NCI-H82 (cell line): ENCODE measurements at places on chromosomes 13 and 19.

DNA sequence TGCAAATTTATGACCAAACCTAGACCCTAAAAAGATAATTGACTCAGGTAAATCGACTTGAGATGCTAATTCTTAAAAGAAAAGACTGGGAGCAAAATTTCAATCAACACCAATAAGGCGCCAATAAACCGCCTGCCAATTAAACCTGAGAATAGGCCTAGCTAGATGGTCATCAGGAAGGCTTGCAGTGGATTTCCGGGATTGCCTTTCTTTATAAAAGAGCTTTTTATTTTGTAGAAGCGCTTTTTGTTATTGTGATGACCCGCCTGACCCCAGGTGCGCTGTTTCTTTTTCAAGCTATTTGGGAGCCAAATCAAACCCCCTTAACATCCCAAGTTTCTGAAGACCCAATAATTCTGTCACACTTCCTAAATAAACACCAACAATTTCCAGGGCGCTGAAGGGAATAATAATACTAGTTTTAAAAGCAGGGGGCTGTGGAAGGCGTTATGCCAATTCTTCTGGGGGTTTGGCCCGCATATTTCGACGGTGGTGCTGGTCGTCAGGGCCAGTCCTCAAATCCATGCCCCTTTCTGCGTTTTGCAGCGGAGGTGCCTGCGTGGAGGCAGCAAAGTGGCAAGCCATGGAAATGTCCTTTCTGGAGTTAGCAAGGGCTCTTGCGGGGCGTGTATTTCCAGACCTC lies 2.9 kb upstream of the ZIC5 start:
- no peak for DNase-seq

DNA sequence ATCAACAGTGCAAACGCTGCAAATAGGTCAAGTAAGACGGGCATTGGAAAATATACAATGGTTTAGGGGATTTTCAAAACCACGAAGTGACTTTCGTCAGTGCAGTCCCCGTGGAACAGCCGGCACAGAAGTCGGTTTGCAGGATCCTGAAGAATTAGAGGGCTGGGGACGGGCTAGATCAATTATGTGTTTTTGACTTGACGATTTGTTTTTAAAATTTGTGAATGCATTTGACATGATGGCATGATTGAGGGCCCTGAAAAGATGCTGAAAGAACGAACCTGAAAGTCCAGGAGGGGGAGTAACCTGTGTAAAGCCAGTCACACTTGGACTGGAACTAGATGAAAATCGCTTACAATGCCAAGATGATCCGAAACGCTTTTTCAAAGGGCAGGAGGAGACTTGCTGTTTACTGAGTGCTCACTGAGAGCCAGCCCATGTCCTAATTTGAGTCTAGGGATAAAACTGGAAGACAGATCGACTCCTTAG lies 8.9 kb upstream of the DGKH start:
- no peak for DNase-seq

DNA sequence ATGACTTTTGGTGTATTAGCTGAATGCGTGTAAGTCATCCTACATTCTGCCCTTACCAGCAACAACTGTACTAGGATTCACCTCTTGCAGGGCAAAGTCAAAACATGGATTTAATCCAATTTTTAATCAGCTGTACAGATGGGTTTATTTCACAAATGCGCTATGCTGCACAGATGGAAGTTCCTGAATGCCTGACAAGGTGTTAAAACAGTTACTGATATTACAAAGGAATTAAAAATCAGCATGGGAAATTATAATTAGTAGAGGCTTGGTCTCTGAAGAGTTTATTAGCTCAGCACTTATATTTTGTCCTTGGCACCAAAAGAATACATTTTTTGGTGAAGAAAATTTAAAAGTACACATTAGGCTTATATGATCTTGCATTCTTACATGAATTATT lies 448.9 kb downstream of the PCDH9 start:
- DNase-seq = peak; percentile 89

GRCh38 chr13:113001241-113002140 lies 32.5 kb downstream of the MCF2L start:
- DNase-seq = peak; percentile 93

- DNase-seq = no peak
These were observed 9.4 kb downstream of the ZSCAN18 start for GRCh38 chr19:58088521-58089052.

- DNase-seq = no peak
These were observed 270.6 kb downstream of the KLF5 start for GRCh38 chr13:73329355-73329754.

DNA sequence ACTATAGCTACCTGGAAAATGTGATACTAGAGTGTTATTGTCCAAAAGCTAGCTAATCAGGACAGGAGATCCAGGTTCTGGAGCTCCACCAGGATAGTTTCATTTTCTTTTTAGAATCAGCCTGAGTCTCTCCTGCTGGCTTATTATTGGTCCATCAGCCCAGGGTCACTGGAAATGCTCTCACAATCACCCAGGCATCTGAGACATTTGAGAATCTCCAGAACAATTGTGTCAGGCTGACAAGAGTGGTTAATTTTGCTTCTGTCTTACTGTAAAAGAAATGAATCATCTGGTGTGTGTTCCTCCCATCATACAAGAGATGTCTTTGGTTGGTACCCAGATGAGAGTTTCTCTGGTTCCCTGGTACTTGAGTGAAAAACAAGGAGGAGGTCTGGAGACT lies 43.6 kb upstream of the ZNF681 start:
- DNase-seq = no peak

DNA sequence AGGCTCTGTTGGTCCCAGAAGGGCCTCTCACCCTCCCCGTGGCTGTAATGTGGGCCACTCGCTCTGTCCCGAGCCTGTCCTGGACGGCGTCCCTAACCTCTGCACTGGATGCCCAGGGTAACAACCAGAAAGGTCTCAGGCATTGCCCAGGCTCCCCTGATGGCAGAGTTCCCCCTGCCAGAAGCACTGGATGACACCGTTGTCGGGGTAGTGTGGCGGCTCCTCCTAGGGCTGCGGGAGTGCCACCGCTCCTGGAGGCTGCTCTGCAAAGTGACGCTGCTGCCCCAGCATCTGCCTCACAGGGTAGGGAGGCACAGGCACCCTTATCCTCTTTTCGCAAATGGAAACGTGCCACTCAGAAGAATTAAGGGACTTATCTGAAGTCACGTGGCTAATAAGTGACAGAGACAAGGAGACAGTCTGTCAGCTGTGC lies 32.0 kb downstream of the MPHOSPH8 start:
- peak; percentile 96 for DNase-seq

GRCh38 chr13:112161521-112162301 lies 94.8 kb downstream of the SOX1 start:
- no peak for DNase-seq

GRCh38 chr19:46983097-46983496 lies 36.5 kb upstream of the NPAS1 start:
- DNase-seq = no peak

- DNase-seq = no peak
These were observed 1.7 kb upstream of the MTMR6 start for GRCh38 chr13:25288966-25289365.

GRCh38 chr13:88651531-88651930 lies 980.4 kb downstream of the SLITRK5 start:
- DNase-seq = no peak

- DNase-seq = no peak
These were observed 16.3 kb upstream of the TEX29 start for GRCh38 chr13:111304041-111304544.

DNA sequence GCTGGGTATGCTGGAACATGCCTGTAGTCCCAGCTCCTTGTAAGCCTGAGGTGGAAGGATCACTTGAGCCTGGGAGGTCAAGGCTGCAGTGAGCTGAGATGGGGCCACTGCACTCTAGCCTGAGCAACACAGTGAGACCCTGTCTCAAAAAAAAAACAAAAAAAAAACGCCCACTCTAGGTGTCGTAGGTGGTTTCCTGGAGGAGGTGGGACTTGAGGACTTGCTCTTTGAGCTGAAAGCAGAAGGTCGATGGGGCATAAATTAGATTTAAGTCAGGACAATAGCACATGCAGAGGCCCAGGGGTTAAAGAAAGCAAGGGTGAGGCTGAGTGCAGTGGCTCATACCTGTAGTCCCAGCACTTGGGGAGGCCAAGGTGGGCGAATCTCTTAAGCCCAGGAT lies 12.9 kb upstream of the ILF3 start:
- DNase-seq = no peak

DNA sequence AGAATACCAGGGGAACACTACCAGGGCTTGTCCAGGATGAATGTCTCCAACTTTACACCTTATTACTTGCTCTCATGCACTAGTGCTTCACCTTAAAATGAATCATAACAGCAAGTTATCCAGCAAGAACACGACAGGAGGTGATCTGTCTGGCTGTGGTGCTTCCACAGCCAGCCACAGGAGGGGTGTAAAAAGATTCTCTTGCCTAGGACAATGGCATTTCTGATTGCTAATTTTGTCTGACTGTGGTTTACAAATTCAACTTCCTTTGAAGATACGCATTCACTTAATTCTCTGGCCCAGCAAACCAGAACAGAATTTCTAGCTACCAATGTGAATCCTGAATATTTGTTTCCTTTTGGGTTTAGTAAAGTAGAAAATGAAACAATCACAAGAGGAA lies 23.1 kb upstream of the COG3 start:
- no peak for DNase-seq

- peak; percentile 98 for DNase-seq
These were observed 1.0 kb upstream of the PCDH8 start for GRCh38 chr13:52849291-52850071.

- DNase-seq = no peak
These were observed 6.0 kb upstream of the FREM2 start for GRCh38 chr13:38680912-38681311.

GRCh38 chr13:74025369-74025768 lies 108.8 kb downstream of the KLF12 start:
- DNase-seq = no peak

DNA sequence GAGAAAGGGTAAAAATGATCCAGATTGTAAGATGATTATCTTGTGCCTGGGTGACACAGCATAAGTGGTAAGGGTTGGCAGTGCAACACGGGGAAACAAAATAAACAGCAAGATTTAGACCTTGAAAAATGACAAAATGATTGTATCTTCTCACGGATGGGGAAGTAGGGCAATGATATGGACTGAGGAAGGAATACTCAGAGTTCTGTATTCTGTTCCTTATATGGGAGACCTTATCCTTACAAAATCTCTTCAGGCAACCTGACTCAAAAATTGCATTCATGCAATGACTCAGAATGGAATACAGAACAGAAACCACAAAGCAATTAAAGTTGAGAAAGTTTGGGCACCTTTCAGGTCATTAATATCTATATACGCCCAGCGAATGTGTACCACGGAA lies 149.0 kb downstream of the HS6ST3 start:
- no peak for DNase-seq

GRCh38 chr19:51226067-51226466 lies 1.2 kb downstream of the CD33 start:
- DNase-seq = no peak

DNA sequence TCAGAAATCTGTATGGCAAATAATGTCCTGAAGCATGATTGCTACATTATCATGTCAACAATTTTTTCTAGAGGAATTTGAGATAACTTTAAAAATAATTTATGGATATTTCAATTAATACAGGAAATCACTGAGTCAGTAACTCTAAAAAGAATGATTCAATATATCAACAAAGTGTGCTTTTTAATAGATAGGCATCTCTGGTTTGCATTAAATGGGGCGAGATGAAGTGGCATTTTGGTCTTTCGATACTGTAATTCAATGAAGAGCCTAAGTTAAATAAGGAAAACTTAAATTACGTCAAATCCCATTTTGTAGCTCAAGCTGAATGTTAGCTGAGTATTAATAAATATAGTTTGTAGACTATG lies 342.8 kb downstream of the DACH1 start:
- no peak for DNase-seq

DNA sequence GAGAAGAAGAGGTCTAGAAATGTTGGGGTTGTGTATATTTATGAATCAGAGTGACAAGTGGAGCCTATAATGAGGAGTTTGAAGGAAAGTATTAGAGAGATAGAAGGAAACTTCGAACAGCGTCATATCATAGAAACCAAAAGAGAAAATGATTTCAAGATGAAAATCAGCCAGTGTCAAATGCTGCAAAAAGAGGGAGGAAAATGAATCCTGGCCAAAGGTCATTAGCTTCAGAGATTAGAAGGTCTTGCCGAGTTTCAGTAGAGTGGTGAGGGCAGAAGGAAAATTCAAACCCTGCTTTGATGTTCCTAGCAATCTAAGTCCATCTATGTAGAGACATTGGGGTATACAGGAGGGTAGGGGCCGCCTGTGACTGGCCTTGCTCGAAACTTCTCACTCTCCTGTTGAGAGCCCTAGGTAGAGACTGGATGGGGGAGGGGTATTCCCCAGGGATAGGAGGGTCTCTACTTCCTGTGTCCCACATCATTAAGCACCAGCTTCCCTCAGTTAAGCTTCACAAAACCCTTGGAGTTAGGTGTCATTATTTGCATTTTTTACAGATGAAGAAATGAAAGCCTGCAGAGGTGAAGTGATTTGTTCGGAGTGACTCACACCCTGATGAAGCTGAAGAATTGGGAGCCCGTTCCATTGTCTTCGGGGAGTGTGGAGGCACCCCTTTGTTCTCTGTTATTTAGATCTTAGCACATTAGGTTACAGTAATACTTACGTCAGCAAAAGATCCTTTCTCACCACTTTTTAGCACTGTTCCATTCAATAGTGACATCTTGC lies 62.8 kb downstream of the FGF9 start:
- DNase-seq = no peak

GRCh38 chr13:21124852-21125251 lies 51.5 kb downstream of the SKA3 start:
- DNase-seq = peak; percentile 94

GRCh38 chr13:93108111-93108601 lies 118.5 kb upstream of the GPC6 start:
- no peak for DNase-seq

DNA sequence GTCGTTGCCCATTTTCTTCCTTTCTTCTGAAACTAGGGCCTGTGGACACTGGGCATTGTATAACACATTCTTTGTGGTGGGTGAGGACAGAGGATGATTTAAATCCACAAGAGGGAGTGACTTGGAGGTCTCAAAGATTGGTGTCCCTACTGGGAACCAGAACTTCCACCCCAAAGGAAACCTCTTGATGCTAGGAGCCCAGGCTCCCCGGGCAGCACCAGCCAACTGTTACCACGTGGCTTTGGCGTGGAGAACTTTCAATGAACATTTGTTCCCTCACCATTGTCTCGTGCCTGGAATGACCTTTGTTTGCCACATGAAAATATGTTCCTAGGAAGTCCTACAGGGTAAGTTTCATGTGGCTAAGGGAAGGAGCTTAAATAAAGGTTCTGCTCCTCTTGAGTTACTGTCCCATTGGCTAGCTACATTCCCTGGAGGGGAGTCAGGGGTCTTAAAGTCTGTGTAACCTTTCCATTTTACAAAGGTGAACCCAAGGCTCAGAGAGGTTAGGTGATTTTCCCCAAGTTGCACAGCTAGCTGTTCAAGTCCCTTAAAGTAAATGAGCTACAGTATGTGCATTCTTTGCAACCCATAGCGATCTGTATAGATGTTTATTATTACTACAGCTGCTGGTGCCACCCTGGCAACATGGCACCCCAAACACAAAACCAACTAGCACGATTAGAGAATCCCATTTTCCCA lies 5.0 kb upstream of the CDX2 start:
- no peak for DNase-seq

DNA sequence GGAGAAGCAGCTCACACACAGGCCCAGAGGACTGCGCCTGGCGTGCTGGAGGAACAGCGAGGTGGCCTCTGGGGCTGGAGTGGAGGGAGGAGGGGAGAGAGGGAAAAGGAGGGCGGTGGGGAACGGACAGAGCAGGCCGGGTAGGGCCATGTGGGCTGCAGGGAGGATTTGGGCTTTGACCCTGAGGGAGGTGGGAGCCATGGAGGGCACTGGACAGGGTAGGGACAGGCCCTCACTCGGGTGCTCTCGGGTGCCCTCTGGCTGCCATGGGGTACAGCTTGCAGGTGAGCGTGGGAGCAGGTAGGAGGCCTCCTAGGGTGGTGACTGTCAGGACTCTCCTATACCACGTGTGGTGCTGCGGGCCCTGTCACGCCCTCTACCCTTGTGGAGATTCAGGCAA lies 22.8 kb downstream of the PLIN4 start:
- no peak for DNase-seq
